ENCODE measurements at places on chromosomes 5 and 9. TPM values are rescaled to one million over a fixed set of nuclear protein-coding genes. Genes with fewer than 3 reads are reported as not detected.

DNA sequence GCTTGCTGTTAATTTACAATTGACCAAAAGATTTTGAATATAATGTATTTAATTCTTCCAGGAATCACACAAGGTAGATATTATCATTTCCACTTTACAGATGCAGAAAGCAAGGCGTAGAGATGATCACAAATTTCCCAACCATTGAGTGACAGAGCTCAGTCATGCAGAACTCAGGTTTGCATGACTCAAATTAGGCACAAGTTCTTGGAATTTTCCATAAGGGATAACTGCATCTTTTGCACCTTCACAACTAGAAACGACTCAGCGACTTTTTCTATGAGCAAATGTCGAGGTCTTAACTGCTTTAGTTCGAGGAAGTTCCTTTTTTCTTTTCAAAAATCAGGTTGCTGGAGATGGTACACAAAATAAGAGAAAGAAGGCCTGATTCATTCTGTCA, 265.5 kb upstream of the PAPPA start:
- DNase-seq: no peak

DNA sequence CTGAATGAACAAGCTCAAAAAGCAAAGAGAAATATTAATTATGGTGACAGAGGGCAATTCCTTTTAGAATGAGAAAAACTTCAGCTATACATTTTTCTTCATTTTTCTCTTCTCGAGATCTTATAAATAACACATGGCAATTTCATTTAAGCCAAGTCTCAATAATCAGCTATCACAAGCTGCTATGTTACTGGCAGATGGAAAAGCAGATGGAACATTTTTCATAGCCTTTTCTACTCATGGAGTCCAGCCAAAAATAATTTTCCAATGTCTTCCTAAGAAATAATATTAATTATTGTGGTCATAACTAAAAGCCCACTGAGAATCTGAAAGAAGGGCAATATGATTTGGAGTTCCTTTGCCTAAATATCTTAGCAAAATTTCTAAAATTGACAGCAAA, 35.6 kb downstream of the SKIC3 start:
- DNase-seq: no peak

DNA sequence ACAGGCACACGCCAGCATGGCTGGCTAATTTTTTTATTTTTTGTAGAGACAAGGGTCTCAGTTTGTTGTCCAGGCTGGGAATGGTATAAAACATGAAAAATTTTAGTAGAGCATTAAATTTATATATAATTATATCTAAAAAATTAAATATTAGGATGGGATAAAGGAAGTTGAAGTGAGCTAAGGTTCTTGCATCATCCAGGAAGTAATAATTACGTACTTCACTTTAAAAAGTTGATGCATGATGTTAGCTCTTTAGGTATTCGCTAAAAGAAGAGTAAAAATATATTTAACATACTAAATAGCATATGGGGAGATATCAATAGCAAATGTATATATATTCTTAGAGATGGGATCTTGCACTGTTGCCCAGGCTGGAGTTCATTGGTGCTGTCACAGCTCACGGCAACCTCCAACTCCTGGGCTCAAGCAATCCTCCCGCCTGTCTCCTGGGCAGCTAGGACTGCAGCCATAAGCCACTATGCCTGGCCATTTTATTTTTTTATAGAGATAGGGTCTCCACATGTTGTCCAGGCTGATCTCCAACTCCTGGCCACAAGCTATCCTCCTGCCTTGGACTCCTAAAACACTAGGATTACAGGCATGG, 12.3 kb downstream of the DCAF10 start:
- DNase-seq: no peak

DNA sequence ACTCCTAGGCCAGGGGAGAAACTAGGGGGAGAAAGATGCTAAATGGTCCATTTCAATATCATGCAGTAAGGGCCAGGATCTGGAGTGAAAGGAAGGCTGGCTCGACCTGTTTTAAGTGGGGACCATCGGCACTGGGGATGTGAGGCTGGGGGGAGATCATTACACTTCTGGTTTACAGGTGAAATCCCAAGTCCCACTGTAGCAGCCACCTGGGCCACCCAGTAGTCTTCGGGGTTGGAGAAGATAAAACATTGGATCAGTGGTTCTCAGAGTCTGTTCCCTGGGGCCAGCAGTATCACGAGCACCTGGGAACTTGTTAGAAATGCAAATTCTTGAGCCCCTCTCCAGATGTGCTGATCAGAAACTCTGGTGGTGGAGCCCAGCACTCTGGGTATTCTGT, 111.3 kb upstream of the ALDH1B1 start:
- DNase-seq: no peak

Gene TAS2R1
- total RNA-seq: not detected

GRCh38 chr5:163269624-163270023, 167.8 kb upstream of the CCNG1 start:
- DNase-seq: no peak

DNA sequence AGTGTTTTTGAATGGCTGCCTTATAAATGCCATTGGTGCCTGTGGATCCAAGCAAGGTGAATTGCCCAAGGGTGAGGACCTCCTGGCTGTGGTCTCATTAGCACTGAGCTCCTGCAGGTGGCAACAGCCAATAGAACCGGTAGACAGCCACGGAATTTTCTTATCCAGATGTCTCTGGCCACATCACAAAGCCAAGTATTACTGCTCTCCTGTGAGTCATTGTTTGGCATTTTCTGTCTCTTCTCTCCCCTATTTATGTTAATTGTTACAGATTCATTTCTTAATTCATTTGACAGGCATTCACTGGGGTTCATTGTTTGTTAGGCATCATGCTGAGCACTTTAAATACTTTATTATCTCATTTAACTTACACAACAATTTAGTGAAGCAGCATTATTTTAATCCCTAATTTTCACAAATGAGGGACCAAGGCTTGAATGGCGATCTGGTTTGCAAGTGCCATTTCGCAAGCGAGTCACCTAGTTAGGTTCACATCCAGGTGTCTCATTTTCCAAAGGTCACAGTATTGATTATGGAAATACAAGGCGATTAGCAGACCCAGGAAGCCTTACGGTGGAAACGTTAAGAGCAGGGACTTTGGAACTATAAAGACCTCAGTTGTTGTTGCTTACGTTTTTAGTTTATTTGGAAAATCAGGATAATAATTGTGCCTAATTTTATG, 58.2 kb upstream of the DPYSL3 start:
- DNase-seq: no peak

GRCh38 chr5:14365831-14366430, 215.7 kb upstream of the OTULINL start:
- DNase-seq: peak; percentile 52

DNA sequence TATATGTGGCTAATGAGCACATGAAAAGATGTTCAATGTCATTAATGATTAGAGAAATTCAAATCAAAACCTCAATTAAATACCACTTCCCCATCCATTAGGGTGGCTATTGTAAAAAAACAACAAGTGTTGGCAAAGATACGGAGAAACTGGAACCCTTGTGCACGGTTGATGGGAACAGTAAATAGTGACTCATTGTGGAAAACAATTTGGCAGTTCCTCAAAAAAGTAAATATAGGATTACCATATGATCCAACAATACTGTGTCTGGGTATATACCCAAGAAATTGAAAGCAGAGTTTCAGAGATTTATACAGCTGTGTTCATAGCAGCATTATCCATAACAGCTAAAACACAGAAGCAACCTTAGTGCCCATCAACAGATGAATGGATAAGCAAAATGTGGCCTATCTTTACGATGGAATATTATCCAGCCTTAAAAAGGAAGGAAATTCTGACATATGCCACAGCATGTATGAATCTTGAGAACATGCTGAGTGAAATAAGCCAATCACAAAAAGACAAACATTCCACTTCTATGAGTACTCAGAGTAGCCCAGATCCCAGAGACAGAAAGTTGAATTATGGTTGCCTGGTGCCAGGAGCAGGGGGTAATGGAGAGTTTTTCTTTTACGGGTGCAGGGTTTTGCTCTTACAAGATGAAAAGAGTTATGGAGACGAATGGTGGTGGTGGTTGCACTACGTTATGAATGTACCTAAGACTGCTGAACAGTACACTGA, 41.4 kb upstream of the LRRC14B start:
- no peak for DNase-seq

DNA sequence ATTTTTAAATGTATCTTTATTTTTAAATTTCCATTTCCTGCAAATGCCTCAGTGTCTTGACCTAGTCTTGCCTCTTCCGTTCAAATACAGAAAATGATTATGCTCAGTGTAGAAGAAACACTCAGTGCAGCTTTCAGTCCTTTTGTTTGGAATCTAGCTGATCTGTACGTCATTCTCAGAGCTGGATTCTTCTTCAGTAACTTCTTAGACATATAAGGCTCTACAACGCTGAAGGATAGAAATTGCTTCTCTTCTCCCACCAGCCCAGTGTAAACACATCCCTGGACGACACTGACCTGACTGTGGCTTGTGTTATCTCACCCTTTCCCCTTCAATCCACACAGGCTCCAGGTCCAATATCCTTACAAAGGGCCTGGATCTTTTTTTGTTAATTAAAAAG, 3.2 kb upstream of the ALDH1B1 start:
- no peak for DNase-seq
